ENCODE measurements at places on chromosomes 13 and 19.
A peak's percentile ranks its signal among the peaks of the same experiment; 100 is the strongest.

- peak; percentile 58 for DNase-seq
Observed at GRCh38 chr19:14073261-14073924, 807 bp downstream of the MISP3 start.

DNA sequence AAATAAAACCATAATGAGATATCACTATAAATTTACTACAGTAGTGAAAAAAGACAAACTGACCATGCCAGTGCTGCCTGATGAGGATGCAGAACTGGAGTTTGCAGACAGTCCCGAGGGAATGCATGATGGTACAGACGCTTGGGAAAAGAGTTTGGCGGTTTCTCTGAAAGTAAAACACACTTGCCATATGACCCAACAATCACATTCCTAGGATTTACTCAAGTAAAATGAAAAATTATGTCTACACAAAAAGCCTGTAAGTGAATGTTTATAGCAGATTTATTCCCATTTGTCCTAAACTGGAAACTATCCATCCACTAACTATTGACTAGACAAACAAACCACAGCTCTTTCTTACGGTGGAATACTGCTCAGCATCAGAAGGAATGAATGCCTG, 271.0 kb downstream of the DNAJC15 start:
- DNase-seq, result no peak

DNA sequence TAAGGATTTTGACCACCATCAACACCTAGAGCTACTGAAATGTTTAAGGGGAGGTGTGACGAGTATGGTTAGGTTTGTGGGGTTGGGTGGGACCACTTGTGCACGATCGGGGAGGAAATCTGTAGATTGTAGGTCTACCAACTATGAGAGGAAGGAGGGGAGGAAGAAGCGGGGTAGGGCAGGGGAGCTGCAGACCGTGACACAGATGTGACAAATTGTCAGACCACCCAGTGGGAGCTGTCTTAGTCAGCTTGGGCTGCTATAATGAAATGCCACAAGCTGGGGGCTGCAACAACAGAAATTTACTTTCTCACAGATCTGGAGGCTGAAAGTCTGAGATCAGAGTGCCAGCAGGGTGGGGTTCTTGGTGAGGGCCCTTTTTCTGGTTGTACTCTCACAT, 62.2 kb upstream of the ARGLU1 start:
- no peak for DNase-seq

DNA sequence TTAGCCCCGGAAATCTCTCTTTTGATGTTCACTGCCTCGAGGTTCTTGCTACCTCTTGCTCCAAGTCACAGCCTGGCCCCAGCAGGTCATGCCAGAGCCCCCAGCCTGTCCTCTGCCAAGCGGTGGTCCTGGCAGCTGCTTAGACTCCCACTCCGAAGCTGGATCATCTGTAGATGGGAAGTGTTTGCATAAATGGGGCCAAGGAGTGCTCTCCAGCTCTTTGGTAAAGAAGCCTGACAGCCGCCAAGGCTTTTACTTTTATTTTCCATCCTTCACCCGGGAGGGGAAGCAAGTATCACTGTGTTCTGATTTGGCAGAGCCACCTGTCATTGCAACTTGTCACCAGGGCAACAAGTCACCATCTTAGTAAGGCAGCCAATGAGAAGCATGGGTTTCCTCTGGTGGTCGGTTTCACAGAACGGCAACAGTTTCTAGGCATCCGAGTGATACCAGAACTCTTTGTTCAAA, 10.6 kb upstream of the RETN start:
- DNase-seq, result no peak

Data from SK-MEL-5 (cell line).